ENCODE measurements at places on chromosomes 1 and 21.

DNA sequence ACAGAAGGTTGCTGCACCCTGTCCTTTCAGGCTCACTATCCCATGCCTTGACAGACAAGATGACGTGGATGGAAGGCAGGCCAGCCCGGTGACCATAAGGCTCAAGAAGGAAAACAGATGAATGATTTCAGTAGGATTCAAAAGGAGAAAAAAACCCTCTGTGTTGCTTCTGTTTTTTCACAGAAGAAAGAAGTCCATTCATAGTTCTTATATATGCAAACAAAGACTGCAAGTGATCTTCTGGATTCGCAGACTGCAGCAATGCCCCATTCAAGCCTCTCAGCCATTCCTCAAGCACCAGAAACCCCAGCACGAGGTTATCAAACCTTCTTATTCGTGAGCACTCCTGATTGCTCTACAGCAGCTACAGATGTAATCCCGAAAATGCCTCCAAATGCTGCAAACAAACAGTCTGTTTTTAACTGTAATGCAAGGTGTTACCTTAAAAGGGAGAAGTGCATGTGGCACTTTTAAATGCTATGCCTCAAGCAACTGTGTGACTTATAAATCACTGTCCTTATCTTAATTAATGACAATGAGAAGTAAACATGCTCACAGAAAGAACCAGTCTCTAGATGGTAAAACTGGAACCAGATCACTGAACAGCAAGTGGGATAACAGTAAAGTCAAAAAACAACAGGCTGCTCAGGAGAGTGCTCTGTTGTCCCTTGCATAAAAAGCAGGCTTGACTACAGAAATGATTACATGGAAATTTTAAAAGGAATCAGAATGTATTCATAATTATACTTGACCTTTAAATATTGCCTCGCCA, 173.9 kb downstream of the HHIPL2 start:
- no peak for DNase-seq

DNA sequence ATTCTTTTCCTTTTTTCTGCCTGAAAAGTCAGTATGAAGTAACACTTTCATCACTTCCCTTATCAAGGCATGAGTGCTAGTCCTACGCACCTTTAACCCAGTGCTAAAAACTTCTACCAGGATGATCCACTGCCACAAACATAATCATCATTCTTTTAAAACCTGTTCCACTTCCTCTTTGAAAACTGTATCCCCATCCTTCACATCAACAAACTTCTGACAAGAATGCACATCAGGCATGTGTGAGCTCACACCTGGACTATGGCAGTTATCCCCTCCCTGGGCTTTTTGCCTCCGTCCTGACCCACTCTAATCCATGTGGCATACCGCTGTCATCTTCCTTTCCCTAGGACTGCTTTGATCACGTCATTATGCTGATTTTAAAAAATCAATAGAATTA, 70.2 kb downstream of the ESRRG start:
- no peak for DNase-seq

DNA sequence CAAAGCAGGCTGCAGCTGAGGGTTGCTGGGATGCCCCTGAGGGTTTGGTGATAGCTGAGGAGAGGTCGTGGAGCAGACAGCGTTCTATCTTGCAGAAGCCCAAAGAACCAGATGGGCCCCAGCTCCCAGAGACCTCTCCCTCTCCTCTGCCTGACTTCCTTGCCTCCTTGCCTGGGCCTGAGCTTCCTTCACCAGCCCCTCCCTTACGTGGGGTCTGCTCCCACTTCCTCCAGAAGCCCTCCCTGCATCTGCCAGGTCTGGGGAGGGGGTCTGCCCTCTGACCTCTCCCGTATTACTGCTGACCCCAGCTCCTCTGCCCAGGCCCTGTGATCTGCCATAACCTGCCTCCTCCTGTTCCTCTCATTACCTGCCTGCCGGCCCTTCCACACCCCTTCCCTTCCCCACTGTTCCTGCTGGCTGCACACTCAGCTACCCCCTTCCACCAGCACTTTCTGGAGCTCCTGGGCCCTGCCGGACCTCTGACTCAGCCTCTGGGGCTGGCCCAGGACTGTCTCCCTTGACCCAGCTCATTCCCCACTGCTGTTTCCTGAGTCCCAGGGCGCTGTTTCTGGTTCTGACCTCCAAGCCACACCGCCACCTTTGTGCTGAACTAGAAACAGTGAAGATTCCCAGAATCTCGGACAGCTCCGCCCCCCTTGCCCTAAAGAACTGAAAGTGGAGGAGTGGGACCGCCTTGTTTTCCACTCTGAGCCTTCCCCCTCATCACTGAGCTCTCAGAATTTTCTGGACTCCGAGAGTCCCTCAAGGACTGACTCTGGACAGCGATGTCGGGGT, 237.7 kb upstream of the C1orf174 start:
- no peak for DNase-seq

GRCh38 chr21:36010801-36011200, 49.5 kb downstream of the SETD4 start:
- DNase-seq, result no peak

- no peak for DNase-seq
These were observed 82.9 kb downstream of the MDM4 start for GRCh38 chr1:204599098-204599497.

DNA sequence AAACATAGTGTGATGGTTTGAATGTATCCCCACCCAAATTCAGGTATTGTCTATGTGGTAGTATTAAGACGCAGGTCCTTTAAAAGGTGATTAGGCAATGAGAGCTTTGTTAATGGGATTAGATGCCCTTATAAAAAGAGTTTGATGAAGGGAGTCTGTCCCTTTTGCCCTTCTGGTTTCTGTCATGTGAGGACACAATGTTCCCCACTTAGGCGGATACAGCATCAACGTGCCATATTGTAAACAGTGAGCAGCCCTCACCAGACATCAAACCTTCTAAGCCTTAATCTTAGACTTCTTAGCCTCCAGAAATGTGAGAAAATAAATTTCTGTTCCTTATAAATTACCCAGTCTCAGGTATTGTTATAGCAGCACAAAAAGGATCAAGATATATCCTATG, 172.8 kb downstream of the FAF1 start:
- DNase-seq, result no peak

DNA sequence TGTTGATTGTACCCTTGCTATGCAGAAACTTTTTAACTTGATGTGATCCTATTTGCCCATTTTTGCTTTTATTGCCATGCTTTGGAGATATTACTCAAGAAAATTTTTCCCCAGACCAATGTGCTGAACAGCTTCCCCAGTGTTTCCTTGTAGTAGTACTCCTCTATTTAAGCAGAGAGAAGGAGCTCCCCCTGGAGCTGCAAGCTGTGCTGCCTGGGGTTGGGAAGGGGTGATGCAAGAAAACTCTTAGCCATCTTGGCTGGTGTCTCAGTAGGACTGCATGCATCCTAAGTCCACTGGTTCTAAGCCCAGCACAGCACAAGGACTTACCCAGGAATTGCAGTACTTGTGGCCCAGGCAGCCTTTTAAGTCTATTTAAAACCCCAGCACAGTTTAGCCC, 121.6 kb downstream of the NTMT2 start:
- no peak for DNase-seq

- peak; percentile 55 for DNase-seq
These were observed 7.7 kb downstream of the ENSA start for GRCh38 chr1:150621497-150622302.

DNA sequence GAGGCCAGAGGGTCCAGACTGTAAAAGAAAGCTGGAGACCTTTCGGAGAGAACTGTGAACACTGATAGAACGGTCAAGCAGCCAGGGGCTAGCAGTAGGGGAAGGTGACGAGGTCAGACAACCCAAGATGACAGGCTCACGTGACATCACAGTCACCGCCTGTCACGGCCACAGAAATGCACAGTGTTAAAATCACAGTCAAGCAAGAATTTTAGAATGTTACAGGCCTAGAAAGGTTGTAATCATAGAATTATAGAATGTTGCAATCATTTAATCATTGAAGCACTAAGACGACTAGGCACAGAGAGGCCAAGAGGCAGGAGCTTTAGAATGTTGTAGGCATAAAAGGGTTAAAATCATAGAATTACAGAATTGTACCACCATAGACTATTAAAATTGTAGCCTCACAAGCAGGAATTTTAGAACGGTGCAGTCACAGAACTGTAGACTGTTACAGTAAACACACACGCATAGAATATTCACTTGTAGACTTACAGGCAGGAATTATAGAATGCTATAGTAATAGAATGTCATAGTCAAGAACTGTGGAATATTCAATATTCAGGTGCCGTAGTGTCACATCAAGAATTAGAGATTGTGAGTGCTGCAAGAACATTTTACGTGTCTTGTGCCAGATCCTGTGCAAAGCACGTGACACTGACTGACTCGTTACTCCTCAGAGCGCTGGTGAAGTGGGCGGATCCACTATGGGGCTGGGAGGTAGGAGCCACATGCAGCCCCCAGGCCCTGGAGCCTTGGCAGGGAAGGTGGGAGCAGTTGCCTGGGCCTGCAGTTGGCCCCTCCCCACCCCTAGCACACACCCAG, 118.1 kb downstream of the EPHB2 start:
- DNase-seq, result no peak

DNA sequence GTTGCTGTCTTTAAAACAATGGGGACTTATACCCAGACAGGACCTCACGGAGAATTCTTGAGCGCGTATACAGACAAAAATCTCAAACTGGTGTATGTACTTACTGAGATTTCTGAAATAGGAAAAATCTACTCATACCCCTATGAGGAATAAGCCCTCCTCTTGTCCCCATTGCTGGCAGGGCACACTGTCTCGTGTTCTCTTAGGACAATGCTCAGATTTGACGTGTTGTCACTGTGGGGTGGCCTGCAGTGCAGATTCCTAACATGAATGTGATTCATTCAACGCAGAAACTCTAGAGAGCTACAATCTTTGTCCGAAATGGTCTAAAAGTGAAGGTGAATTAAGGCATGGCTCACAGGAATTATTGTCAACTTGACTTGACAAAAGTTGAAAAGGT, 31.1 kb upstream of the PDE9A start:
- no peak for DNase-seq

DNA sequence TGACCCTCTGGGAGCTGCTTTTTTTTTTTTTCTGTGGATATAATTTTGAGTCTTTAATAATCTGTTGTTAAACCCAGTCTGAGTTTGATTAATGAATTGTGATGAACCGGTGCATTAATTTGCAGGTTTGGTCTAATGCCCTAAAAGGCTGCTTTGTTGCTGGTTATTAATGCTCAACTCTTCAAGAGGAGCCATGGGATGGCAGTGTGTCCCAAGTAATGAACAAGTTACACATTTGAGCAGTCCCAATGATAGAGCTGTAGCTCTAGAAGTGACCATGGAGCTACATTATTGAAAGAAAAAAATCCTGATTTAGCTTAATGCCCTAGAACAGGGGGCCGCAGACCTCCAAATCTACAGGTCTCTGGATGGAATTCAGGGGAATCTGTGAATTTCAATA, 53.1 kb downstream of the RWDD3 start:
- DNase-seq, result no peak

- DNase-seq, result no peak
These were observed 40.2 kb downstream of the SMG7 start for GRCh38 chr1:183512450-183512849.

- DNase-seq, result no peak
These were observed 5.2 kb downstream of the DEGS1 start for GRCh38 chr1:224188286-224188685.

- no peak for DNase-seq
These were observed 18.3 kb downstream of the SLFNL1 start for GRCh38 chr1:41003127-41003639.

GRCh38 chr1:186165303-186165702, 209.8 kb downstream of the TPR start:
- DNase-seq, result no peak
